ENCODE measurements at places on chromosomes 1 and 21. TPM values are rescaled to one million over a fixed set of nuclear protein-coding genes. Genes with fewer than 3 reads are reported as not detected.
A peak's percentile ranks its signal among the peaks of the same experiment; 100 is the strongest.

DNA sequence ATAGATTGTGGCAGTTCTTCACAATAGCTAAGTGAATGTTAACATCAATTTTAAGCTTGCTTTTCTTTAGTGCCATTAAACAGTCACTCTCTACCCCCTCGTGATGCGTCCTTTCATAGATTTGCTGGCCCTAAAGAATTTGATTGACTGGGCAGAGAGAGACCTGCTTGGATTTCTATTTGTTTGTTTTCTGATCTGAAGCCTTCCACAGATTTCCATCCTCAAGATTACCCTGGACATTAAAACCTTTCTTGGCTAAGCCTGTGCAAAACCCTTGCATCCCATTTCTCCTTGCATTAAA lies 17.8 kb downstream of the C1orf21 start:
- no peaks in the 10 kb centered on the region for H3K36me3 ChIP-seq
- no peak for DNase-seq
- peaks cover 8% of the 10 kb centered on the region for H3K4me1 ChIP-seq
- H3K4me3 ChIP-seq: no peak overlapping the region
- no peaks in the 10 kb centered on the region for H3K27me3 ChIP-seq
- H3K27ac ChIP-seq: peak overlapping the region; percentile 51

- no peaks in the 10 kb centered on the region for H3K27me3 ChIP-seq
- no peak for DNase-seq
- no peak overlapping the region for H3K4me3 ChIP-seq
- H3K4me1 ChIP-seq: peaks cover 8% of the 10 kb centered on the region
- H3K36me3 ChIP-seq: no peaks in the 10 kb centered on the region
- H3K27ac ChIP-seq: peak overlapping the region; percentile 93
Measured at GRCh38 chr1:27961646-27962221, 2.0 kb downstream of the XKR8 start.

DNA sequence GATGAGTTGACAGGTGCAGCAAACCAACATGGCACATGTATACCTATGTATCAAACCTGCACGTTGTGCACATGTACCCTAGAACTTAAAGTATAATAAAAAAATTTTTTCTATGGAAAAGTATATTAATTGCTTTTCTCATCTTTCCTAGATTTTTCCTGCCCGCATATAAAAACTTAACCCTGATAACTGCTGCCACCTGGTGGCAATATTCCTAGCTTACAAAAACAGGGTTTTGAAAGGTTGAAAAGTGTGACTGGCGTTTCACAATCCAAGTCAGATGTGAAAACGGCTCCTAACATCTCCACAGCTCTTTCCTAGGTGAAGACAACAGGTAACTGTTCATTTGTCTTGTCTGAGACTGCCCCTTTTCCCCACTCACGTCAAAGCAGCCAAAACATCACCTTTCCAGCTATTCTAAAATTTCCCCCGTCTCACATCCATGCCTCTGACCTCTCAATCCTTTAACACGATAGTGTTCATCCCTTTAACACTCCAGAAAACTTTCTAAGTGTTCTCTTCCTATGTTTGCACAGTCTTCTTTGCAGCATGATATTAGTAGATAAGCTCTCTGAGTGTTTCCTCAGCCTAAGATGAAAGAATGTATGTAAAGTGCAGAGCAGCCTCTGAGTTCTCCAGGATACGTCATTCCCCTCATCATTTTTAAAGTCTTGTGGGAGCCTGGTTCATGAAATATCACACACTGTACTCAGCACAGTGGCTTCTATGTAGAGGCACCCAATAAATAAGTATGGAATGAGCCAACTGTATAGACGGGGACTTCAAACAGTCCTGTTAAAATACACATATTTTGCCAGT lies 27.5 kb downstream of the OVGP1 start:
- DNase-seq: no peak
- H3K36me3 ChIP-seq: no peaks in the 10 kb centered on the region
- no peak overlapping the region for H3K4me3 ChIP-seq
- no peaks in the 10 kb centered on the region for H3K4me1 ChIP-seq
- no peak overlapping the region for H3K27ac ChIP-seq
- H3K27me3 ChIP-seq: no peaks in the 10 kb centered on the region

Gene HTR1D
- total RNA-seq: 0.15 TPM

DNA sequence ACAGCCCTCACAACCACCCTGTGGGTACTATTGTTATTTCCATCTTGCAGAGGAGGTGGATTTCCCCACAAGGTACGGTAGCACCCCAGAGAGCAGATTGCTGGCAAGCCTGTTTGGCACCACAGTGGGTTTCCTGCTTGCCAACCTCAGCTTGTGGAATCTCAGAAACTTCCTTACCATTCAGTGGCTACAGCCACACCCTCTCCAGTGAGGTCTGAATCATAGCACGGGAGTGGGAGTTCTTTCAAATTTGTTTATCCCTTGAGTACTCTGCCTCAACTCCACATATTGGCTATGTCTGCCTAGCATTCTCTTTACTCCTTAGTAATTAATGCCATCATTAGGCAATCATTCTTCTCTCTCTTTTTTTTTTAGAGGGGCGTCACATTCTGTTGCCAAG lies 162.1 kb downstream of the PTPRU start:
- H3K27ac ChIP-seq: no peak overlapping the region
- H3K4me3 ChIP-seq: no peak overlapping the region
- H3K4me1 ChIP-seq: no peaks in the 10 kb centered on the region
- H3K36me3 ChIP-seq: no peaks in the 10 kb centered on the region

DNA sequence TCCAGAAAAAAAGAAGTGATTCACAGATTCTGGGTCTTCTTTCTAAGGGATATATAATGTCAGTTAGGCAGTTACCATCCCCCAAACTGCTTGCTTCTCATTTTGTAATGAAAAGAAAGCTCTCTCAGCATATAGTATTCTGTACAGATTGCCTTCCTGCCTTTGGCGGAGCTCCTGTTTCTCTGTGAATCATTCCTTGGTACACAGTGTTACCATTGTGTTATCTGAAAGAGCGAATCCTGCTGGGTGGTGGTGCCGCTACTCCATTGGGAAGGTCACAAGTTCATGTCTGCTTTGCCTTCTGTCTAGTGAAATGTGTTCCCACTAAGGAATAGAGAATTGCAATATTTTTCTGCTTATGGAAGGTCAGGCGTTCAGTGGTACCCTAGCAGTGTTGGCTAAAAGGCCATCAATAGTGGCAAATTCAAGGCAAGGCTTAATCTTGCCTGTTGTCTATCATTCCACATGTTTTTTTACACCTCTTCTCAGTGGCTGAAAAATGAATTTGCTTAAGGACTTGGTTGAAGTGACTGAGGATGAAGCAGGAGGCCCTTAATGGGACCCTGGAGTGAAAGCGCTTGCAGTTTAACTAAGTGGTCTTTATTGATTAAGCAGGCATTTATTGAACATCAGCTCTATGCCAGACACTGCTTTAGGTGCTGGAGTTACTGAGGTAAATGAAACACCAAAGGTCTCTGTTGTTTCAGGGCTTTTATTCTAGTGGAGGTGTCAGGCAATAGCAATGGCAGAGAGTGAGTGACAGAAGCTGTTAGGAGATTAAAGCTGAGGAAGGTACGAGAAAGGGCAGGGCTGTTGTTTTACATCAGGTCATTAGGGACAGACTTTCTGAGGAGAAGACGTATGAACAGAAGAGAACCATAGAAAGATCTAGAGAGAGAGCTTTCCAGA lies 186.7 kb downstream of the PDE4B start:
- H3K27me3 ChIP-seq: no peaks in the 10 kb centered on the region
- no peak overlapping the region for H3K27ac ChIP-seq
- no peak for DNase-seq
- no peak overlapping the region for H3K4me3 ChIP-seq
- no peaks in the 10 kb centered on the region for H3K4me1 ChIP-seq

Gene LAMC2
- total RNA-seq: 104 TPM

Gene TAL1
- 9.7 TPM for total RNA-seq

DNA sequence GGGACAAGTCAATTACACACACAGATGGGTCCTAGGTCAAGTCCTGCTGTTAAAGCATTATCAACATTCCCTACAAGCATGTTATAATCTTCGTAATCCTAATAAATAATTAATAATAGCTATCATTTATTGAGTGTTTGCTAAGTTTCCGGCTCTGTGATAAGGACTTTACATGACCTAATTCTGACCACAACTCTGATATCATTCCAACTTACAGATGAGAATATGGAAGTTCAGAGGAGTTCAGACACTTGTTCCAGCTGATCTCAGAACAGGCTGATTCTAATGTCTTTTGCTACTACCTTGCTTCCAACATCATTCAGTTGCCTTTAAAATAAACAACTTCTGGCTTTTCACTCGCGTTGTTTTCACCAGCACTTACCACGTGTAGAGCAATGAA lies 770.1 kb upstream of the CXADR start:
- no peak overlapping the region for H3K4me3 ChIP-seq
- DNase-seq: no peak
- no peak overlapping the region for H3K27ac ChIP-seq
- no peaks in the 10 kb centered on the region for H3K36me3 ChIP-seq
- no peaks in the 10 kb centered on the region for H3K4me1 ChIP-seq
- no peaks in the 10 kb centered on the region for H3K27me3 ChIP-seq
